ENCODE measurements at places on chromosomes 3 and 15. TPM values are rescaled to one million over a fixed set of nuclear protein-coding genes. Genes with fewer than 3 reads are reported as not detected.

RAD51 gene
- 27.2 TPM for total RNA-seq

MITF gene
- not detected for total RNA-seq

GRCh38 chr3:147513785-147514184, 104.6 kb downstream of the ZIC1 start:
- peak; percentile 91 for DNase-seq
- no peaks in the 10 kb centered on the region for H3K36me3 ChIP-seq
- H3K27me3 ChIP-seq = no peaks in the 10 kb centered on the region
- peak overlapping the region; percentile 61 for H3K27ac ChIP-seq
- peaks cover 34% of the 10 kb centered on the region for H3K4me1 ChIP-seq
- H3K4me3 ChIP-seq = no peak overlapping the region

DNA sequence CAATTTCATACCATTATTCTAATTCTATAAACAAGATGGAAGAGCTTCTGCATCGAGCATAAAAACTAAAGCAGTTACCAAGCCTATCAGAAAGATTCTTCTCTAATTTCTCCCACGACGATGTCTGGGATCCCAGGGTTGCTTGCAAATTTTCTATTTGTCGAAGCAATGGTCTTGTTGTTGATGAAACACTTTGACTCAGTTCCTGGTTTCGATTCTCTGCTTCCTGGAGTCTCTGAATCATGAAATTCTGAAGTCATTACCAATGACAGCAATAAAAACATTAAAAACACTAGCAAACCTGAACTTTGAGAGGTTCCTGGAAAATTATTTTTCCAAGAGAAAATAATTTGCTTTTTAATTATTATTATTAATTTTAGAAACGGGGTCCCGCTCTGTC, 18.7 kb downstream of the TMF1 start:
- H3K36me3 ChIP-seq = peaks cover 12% of the 10 kb centered on the region
- H3K27ac ChIP-seq = no peak overlapping the region
- H3K4me3 ChIP-seq = no peak overlapping the region
- DNase-seq = no peak
- no peaks in the 10 kb centered on the region for H3K27me3 ChIP-seq

DNA sequence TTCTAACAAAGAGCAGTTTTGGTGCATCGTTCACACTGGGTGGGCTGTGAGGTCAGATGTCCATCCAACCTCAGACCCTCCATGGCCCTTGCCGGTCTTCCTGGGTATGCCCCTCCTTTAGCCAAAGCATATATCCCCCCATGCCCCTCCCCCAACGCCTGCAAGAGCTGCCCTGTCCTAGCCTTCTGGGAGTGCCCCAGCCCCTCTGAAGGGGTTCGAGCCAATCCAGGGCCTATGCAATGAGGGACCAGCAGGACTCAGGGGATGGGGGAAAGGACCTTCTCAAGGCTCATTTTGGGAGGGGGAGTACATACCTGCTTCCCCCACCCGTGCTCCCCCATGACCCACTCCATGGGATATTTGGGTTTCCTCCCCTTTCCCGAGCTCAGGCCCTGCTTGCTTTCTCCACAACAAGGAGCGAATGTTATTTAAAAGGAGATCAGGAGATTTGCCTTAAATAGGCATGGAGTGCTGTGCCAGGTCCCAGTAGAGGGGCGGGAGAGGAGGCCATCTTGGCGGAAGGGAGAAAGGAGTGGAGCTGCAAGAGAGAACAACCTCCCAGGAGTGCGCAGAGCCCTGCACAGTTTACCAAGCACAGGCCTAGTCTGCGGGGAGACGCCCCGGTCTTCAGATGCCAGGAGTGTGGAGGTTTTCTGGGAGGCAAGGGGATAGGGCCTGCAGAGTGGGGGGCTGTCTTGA, 18.2 kb downstream of the PIF1 start:
- no peak overlapping the region for H3K27ac ChIP-seq
- H3K36me3 ChIP-seq = no peaks in the 10 kb centered on the region
- H3K4me3 ChIP-seq = no peak overlapping the region
- DNase-seq = peak; percentile 51

GRCh38 chr15:60584355-60584998, 105.5 kb upstream of the ICE2 start:
- no peaks in the 10 kb centered on the region for H3K36me3 ChIP-seq
- H3K27me3 ChIP-seq = peaks cover 12% of the 10 kb centered on the region
- no peak overlapping the region for H3K4me3 ChIP-seq
- H3K27ac ChIP-seq = no peak overlapping the region
- DNase-seq = no peak

CCRL2 gene
- not detected for total RNA-seq

DNA sequence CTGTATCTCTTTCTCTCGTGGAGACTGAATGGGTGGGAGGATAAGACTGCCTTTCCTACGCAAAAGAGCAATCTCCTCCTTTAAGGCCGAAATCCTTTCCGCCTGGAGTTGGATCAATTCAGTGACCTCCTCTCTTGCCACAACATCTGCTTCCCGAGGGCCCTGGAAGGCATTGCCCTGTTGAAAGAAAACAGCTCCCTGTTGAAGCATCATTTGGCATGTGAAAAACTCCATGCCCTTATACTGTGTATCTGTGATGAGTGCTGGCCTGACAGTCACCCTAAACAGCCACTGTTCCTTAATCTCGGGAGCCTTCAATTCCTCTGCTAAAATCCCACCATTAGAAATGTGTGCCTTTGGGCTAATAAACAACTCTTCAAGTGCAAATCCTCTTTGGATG, 80.2 kb downstream of the BOC start:
- no peaks in the 10 kb centered on the region for H3K27me3 ChIP-seq
- peak; percentile 34 for DNase-seq
- H3K36me3 ChIP-seq = no peaks in the 10 kb centered on the region
- H3K27ac ChIP-seq = no peak overlapping the region

- H3K4me3 ChIP-seq = no peak overlapping the region
- H3K4me1 ChIP-seq = no peaks in the 10 kb centered on the region
- no peak overlapping the region for H3K27ac ChIP-seq
- no peak for DNase-seq
- H3K36me3 ChIP-seq = no peaks in the 10 kb centered on the region
These were observed 20.8 kb upstream of the CAPN3 start for GRCh38 chr15:42338500-42338899.

DNA sequence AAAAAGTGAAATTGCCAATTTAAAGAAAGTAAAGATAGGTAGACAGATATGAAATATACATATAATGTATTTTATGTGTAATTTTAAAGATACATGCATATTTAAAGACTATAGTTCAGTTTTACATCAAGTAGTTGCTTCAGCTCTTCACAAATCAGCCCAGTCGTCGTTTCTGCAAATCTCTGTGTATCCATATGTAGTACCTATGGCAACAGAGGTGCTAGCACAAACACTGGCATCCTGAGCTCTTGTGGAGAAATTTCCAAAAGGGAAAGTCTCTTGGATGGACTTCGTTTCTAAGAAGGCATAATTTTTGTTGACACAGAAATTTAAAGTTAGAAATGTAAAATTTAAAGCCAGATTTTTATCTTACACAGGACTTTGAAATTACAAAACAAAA, 1284.7 kb downstream of the ROBO1 start:
- H3K4me3 ChIP-seq = no peak overlapping the region
- no peaks in the 10 kb centered on the region for H3K36me3 ChIP-seq
- no peak overlapping the region for H3K27ac ChIP-seq
- H3K4me1 ChIP-seq = no peaks in the 10 kb centered on the region
- no peak for DNase-seq

DNA sequence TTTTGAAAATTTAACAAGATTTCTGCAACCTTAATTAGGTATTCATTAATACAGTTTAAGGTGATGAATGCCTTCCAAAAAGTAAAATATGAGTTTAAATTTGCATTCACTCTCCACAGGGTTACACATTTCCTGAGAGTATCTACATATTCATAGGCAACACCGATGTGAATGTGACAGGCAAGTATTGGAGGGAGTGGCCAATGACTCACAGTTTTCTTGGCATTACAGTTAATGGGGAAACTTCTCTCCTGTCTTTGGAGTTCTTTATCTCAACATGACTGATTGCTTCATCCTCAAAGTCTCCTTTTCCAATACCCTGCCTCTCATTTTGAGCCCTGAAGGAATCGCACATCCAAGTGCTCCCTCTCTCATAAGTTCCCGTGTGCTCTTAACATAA, 181.9 kb upstream of the CHL1 start:
- no peak for DNase-seq
- no peaks in the 10 kb centered on the region for H3K4me1 ChIP-seq
- H3K27me3 ChIP-seq = no peaks in the 10 kb centered on the region
- H3K4me3 ChIP-seq = no peak overlapping the region
- no peak overlapping the region for H3K27ac ChIP-seq
- H3K36me3 ChIP-seq = no peaks in the 10 kb centered on the region

CCR8 gene
- total RNA-seq = not detected

DNA sequence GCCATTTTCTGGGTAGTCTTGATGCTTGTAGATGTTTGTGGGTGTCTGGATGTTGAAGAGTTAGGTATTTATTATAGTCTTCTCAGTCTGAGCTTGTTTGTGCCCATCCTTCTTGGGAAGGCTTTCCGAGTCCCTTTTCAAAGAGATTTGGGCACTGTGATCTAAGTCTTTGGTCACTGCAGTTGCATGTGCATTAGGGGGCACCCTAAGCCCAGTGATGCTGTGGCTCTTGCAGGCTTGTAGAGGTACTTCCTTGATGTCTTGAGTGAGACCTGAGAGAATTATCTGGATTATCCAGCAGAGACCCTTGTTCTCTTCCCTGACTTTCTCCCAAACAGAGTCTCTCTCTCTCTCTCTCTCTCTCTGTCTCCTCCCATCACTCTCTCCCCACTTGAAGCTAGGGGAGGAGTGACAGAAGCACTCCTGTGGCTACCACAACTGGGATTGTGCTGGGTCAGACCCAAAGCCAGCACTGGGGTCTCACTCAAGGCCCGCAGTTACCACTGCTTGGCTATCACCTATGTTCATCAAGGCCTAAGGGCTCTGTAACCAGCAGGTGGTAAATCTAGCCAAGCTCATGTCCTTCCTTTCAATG, 68.5 kb downstream of the TMCO5A start:
- H3K4me1 ChIP-seq = no peaks in the 10 kb centered on the region
- H3K36me3 ChIP-seq = no peaks in the 10 kb centered on the region
- H3K4me3 ChIP-seq = no peak overlapping the region
- peak; percentile 81 for DNase-seq
- H3K27me3 ChIP-seq = no peaks in the 10 kb centered on the region
- H3K27ac ChIP-seq = no peak overlapping the region

- DNase-seq = peak; percentile 64
- H3K36me3 ChIP-seq = peaks cover 23% of the 10 kb centered on the region
- no peak overlapping the region for H3K4me3 ChIP-seq
- H3K27me3 ChIP-seq = no peaks in the 10 kb centered on the region
- H3K4me1 ChIP-seq = peaks cover 9% of the 10 kb centered on the region
These were observed 10.2 kb downstream of the MRPS22 start for GRCh38 chr3:139353920-139354556.

ANXA2 gene
- total RNA-seq = 21.8 TPM

SYNM gene
- total RNA-seq = 0.97 TPM

GRCh38 chr3:184814214-184814613, 2.2 kb downstream of the VPS8 start:
- H3K27ac ChIP-seq = no peak overlapping the region
- DNase-seq = no peak
- peaks cover 5% of the 10 kb centered on the region for H3K4me1 ChIP-seq
- H3K4me3 ChIP-seq = no peak overlapping the region
- H3K27me3 ChIP-seq = no peaks in the 10 kb centered on the region

DNA sequence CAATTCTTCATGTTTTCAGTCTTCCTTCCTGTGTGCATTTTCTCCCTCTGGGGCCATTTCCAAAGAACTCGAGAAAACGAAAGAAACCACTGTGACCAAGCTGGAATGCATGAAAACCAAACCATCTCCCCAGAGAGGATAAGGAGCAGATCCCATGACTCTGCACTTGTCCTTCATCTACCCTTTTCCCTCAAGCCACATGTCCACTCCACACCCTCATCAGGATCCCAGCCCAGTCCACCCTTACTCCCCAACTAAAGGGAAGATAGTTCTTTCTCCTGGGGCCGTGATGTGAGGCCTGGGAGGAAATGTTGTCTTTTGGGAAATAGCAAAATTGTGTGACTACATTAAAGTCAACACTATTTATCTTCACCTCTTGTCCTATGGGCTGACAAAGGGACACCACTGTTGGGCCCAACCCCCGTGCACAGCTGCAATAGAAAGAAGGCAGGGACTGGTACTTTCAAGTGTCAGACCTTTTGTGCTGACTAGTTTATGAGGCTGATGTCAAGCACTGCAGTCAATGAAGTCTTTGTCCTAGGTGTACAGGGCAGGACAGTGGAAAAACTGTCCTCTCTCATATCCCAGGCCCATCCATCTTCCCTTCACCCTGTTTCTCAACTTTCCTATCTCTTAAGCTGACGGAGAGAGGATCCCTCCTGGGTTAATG, 487.1 kb upstream of the NR2F2 start:
- H3K27me3 ChIP-seq = no peaks in the 10 kb centered on the region
- no peak for DNase-seq
- no peaks in the 10 kb centered on the region for H3K36me3 ChIP-seq
- H3K4me1 ChIP-seq = peaks cover 51% of the 10 kb centered on the region
- no peak overlapping the region for H3K4me3 ChIP-seq

GRCh38 chr3:39192490-39193092, at the start of gene XIRP1:
XIRP1 (minus strand) TSS chr3:39192595; CDS start chr3:39189445, 3,150 bp downstream.
- H3K27ac ChIP-seq = no peak within 1 kb of the TSS
- H3K4me1 ChIP-seq = no peaks in the 10 kb centered on the region
- H3K36me3 ChIP-seq = no peaks in the 10 kb centered on the region
- H3K27me3 ChIP-seq = no peaks in the 10 kb centered on the region
- H3K4me3 ChIP-seq = no peak within 1 kb of the TSS

- no peak overlapping the region for H3K27ac ChIP-seq
- no peaks in the 10 kb centered on the region for H3K27me3 ChIP-seq
- DNase-seq = no peak
- H3K4me1 ChIP-seq = peaks cover 4% of the 10 kb centered on the region
- no peaks in the 10 kb centered on the region for H3K36me3 ChIP-seq
- no peak overlapping the region for H3K4me3 ChIP-seq
These were observed 78.7 kb downstream of the ZNF385D start for GRCh38 chr3:21672303-21672702.

DNA sequence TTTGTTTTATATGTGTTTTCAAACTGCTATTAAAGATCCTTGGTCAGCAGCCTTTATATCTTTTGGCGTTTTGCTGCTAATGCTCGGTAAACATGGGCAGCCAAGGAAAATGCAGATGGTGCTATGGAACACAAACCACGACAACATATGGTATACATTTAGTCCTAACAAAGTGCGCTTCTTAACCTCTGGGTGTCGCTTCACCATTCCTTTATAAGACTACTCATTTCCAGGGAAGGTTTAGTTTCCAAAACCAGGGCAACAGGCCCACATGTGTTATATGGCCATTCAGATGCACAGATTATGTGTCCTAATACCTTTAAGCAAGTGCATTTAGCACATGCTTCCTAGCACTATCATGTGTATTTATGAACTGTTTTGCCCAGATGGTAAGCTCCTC, 14.7 kb downstream of the SHOX2 start:
- H3K4me1 ChIP-seq = no peaks in the 10 kb centered on the region
- no peak overlapping the region for H3K4me3 ChIP-seq
- DNase-seq = peak; percentile 49
- no peak overlapping the region for H3K27ac ChIP-seq
- peaks cover 76% of the 10 kb centered on the region for H3K27me3 ChIP-seq
- H3K36me3 ChIP-seq = no peaks in the 10 kb centered on the region

GRCh38 chr3:36403661-36404060, 23.4 kb downstream of the STAC start:
- no peak overlapping the region for H3K27ac ChIP-seq
- no peak overlapping the region for H3K4me3 ChIP-seq
- DNase-seq = no peak
- H3K4me1 ChIP-seq = no peaks in the 10 kb centered on the region
- no peaks in the 10 kb centered on the region for H3K27me3 ChIP-seq
- H3K36me3 ChIP-seq = no peaks in the 10 kb centered on the region
